ENCODE measurements at places on chromosomes 6 and 20.
A peak's percentile ranks its signal among the peaks of the same experiment; 100 is the strongest.

DNA sequence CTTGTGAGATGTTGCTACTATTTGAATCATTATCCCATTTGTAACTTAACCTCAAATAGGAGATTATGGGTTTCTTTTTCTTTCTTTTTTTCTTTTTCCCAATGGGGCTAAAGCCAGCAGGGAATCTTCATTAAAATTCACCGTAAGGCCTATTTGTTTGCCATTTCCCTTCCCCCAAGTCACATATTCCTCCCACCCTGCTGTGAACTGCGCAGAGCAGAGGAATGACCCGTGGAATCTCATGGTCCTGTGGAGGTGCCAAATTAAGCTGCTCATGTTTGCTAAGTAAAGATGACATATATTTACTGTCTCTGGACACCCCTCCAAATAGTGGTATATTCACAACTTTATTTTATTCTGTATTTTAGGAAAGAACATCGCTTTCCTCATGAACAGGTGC lies 699.3 kb downstream of the RNF144B start:
- no peak for DNase-seq

GRCh38 chr20:32448306-32449056 lies 90.3 kb downstream of the ASXL1 start:
- no peak for DNase-seq

DNA sequence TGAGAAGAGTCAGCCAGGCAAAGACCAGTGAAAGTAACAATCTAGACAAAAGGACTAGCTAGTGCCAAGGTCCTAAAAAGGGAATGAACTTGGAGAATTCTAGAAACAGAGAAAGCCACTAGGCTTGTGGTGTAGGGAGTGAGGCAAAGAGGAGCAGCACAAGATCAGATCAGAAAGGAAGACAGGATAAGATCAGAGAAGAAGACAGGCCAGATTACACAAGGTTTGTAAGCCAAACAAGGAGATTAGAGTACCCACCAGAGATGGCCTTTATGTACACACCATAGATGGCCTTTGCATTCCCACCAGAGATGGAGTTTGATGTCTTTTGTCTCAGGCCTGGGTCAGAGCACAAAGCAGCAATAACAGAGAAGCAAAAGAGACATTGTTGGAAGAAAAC lies 105.6 kb upstream of the PLCB4 start:
- no peak for DNase-seq

GRCh38 chr20:40203032-40203431 lies 486.0 kb downstream of the MAFB start:
- DNase-seq, result no peak

DNA sequence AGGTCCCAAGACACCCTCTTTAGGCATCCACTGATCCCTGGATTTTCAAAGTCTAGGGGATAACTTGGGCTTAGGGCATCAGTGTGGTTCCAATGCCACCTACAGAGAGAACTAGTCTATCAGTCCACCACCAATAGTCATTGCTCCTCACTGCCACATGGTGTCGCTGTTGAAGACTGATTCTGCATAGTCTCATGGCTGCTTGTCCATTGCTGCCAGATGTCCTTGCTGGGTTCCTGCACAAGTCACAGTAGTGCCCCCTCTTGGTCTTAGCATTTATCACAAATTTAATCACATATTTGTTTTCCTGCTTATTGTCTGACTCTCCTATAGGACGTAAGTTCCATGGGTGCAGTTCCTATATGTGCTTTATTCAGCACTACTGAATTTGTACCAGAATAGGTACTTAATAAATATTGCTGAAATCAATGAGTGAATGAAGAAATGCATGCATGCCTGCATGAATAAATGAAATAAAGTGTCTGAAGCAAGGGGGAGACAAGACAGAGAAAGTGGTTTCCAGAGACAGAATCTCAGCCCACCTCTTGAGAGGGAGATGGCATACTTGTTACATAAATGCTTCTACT lies 45.9 kb upstream of the RALY start:
- DNase-seq, result peak; percentile 3

DNA sequence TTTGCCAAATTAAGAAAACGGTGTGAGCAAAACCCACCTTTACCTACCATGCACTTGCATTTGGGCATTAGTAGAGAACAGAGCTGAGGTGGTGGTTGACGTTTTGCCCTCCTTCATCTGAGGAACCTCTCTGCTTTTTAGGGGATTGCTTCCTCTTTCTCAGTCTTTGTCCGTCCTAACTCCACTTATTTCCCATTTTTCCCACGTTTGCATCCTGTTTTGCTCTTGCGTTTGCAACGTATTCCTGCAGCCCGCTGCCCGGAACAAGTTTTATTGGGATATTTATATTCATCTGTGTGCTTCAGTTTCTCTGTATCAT lies 374 bp upstream of the SERINC1 start:
- no peak for DNase-seq

DNA sequence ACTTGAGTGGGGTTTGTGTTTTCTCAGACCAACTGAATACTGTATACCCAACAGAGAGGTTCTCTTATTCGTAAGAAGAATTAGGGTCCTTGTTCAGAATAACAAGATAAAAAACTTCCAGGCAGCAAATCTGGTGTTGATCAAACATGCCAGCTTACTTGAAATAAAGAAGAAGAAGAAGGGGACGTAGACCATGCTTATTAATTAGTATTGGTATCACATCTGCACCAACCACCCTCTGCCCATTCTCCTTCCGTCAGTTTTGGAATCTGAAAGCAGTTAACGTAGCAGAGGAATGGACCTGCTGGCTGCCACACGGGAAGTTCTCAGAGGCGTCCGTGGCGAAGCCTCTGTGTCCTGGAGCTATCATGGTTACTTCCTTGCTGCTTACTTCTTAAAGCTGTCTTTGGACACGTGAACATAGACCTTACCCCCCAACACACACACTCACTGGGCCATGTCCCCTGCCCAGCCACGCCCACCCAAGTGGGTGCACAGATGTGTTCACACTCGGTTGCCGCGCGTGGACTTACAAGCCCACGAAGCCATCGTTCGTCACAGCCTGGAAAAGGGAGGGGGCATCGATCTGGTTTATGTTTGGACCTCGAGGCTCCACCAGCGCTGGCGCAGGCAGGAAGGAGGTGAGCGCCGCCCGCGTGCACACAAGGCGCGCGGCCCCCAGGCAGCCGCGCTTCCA lies 4.1 kb upstream of the DLL1 start:
- no peak for DNase-seq

GRCh38 chr6:166465003-166465399 lies 82.3 kb upstream of the MPC1 start:
- peak; percentile 26 for DNase-seq

- DNase-seq, result no peak
Measured at GRCh38 chr20:3328501-3328900, 79.0 kb downstream of the DNAAF9 start.

DNA sequence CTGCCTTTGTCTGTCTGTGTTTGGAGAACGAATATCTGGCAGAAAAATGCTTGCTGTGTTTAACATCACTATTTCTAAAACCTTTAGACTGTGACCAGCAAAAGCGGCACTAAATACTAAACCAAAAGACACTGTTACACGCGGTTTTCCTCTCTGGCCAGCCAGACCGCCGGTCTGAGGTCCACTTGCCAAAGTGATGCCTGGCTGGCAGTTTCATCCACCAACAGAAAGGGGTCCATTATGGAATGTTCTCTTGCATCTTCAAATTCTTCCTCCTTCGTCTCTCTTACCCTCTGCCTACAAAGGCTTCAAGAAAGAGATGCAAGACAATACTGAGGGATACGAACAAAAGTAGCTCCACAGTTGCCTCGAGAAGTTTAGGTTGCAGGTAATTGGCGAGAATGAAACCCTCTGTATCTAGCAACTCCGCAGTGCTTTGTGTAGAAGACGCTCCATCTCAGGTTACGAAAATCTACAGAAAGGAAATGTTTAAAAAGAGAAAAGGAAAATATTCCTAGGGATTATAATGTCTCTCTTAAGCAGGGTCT lies 176.6 kb downstream of the TRIM27 start:
- no peak for DNase-seq

All from fibroblast of skin of abdomen (primary cell).